ENCODE measurements at places on chromosomes 1 and 21. TPM values are rescaled to one million over a fixed set of nuclear protein-coding genes. Genes with fewer than 3 reads are reported as not detected.

DNA sequence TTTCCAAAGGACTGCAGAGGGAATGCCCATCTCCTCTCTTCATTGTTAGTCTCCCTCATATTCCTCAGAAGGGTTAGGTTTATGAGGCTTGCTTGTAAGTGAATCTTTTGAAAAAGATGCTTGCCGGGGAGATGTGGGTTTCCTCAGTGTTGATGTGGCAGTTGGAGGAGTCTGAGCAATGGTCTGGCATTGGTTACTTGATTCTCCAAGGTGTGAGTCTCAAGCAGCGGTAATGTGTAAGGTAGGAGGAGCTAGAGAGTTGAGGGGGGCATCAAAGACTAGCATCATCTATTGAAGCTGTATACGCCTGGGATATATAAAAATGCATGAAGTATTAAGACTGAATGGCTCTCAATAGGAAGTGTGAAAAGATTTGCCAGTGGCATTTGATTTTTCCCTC, 21.5 kb downstream of the KHDRBS1 start:
- no peak overlapping the region for H3K4me3 ChIP-seq
- H3K27me3 ChIP-seq, result no peaks in the 10 kb centered on the region
- no peak for DNase-seq
- peaks cover 11% of the 10 kb centered on the region for H3K4me1 ChIP-seq
- H3K36me3 ChIP-seq, result peaks cover 42% of the 10 kb centered on the region
- H3K27ac ChIP-seq, result no peak overlapping the region

DNA sequence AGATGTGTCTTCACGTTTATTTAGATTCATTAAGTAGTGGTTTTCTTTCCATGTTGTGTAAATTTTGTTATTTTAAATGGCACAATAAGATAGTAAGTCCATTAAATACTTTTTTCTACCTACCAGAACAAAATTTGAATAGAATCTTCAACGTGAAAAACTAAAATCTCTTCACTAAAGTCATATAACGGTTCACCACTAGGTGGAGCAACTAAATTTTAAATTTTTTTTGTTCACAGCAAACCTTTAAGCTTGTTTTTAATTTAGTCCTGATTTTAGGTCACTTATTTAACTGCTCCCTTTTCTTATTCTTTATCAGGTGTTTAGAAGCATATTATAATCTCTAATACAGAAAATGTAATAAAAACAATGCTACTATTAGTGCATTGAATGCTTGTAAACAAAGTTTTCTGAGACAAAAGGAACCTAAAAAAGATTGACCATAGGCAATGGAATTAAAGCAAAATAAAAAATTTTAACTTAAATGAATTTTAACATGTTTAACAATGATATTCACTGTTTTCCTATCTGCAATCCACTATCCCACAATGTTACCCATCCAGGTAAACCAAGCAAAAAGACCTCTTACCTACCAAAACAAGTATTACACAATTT, 28.3 kb upstream of the PKN2 start:
- no peaks in the 10 kb centered on the region for H3K4me1 ChIP-seq
- H3K27ac ChIP-seq, result no peak overlapping the region
- DNase-seq, result peak; percentile 37
- H3K4me3 ChIP-seq, result no peak overlapping the region
- H3K36me3 ChIP-seq, result no peaks in the 10 kb centered on the region

GRCh38 chr1:232223183-232223708, 406.7 kb downstream of the SIPA1L2 start:
- no peaks in the 10 kb centered on the region for H3K4me1 ChIP-seq
- no peak overlapping the region for H3K27ac ChIP-seq
- H3K4me3 ChIP-seq, result no peak overlapping the region

GRCh38 chr1:116667078-116667574, 407 bp downstream of the IGSF3 start:
- DNase-seq, result no peak
- no peak overlapping the region for H3K27ac ChIP-seq
- H3K4me1 ChIP-seq, result no peaks in the 10 kb centered on the region
- H3K27me3 ChIP-seq, result peaks cover 30% of the 10 kb centered on the region
- peak overlapping the region; percentile 17 for H3K4me3 ChIP-seq

DNA sequence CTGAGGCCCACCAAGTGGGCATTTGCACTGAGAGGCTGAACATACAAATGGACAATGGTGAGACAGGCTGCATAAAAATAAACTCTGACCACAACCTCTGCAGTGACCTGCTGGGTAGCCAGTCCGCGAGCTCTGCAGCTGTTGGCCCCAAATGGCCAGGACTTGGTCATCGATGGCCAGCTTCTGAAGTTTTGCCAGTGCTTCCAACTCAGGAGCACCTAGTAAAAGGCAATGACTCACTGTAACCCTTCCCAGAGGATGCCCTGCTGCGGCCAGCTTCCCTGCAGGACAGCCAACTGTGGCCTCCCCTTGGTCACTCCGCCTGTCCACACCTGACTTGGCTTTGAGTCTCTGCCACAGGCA, 185.4 kb downstream of the DYRK1A start:
- no peaks in the 10 kb centered on the region for H3K36me3 ChIP-seq
- no peak for DNase-seq
- H3K4me3 ChIP-seq, result no peak overlapping the region
- peaks cover 13% of the 10 kb centered on the region for H3K27me3 ChIP-seq
- no peak overlapping the region for H3K27ac ChIP-seq

DNA sequence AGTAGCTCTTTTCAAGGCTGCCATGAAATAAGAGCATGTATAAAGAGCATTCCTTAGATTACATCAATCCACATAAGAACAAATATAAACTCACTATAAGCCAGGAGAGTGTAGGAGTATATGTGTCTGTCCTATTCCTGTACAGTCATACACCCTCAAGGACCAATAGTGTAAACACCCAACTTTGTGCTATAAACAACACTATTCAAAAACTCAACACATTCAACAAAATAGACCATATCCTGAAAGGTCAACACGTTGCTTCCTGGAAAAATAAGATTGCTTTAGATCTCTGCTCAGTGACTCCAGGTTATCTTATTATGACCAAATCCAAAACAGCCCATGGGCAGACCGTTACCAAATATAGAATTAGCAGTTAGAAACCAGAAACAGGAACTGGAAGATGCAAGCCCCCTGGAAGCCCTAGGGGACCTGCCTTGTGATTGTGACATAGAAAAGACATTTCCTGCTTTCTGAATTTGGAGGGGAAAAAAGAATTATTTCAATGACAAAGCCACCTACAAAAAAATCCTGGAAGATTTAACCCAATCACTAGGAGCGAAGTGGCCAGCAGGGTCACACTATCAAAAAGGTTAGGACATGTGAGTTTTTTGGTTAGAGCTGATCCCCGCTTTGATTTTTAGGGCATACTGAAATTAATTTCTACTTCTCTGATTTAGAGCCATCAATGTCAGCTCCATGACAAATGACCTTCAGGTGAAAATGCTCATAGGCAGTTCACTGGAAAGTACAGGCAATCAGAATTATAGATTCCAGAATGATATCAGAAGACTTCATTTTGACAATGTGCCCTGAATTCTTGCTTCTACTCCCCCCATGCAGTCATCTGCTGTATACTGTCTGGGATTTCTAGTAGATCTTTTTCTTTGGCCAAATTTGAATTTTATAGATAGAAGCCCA, 59.9 kb downstream of the LRRC8C start:
- peak; percentile 79 for DNase-seq
- H3K4me3 ChIP-seq, result no peak overlapping the region
- peak overlapping the region; percentile 37 for H3K27ac ChIP-seq
- peaks cover 5% of the 10 kb centered on the region for H3K4me1 ChIP-seq
- H3K36me3 ChIP-seq, result peaks cover 6% of the 10 kb centered on the region

DNA sequence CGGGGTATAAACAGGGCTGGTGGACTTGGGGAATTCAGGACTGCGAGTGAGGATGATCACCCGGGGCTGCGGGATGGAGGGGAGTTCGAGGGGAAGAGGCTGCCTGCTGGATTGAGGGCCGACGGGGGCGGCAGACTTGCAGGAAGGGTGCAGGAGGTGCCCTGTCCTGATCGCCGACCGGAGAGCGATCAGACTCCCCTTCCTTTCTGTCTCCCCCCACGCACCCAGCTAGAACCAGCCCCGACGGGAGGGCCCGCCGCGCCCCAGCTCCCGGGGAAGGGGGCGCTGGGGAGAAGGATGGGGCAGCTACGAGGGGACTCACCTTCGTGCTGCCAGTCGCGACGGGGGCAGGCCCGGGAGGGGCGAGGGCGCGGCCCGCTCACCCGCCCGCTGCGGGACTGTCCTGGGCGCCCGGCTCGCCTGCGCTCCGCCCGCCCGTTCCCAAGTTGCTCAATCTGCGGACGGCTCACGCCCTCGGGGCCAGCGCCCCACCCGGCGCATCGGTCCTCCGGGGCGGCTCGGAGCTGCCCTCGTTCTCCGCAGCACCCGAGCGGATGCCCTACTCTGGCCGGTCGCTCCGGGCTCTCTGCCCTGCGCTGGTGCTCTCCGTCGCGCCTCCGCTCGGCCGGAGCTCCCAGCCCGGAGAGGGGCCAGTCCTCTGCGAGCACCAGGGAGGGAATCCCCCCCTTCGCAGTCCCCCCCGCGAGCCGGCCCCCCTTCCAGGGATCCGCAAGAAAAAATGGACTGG, at the start of gene RSPO1:
Gene RSPO1 (minus strand): TSS at position 649 of the 748 bp plus-strand sequence. CDS start 5,231 bp downstream, outside the sequence.
- peaks cover 84% of the 10 kb centered on the region for H3K27me3 ChIP-seq
- no peaks in the 10 kb centered on the region for H3K4me1 ChIP-seq

Gene TPTE
- total RNA-seq, result not detected

Gene PEX14
- total RNA-seq, result 8.9 TPM

DNA sequence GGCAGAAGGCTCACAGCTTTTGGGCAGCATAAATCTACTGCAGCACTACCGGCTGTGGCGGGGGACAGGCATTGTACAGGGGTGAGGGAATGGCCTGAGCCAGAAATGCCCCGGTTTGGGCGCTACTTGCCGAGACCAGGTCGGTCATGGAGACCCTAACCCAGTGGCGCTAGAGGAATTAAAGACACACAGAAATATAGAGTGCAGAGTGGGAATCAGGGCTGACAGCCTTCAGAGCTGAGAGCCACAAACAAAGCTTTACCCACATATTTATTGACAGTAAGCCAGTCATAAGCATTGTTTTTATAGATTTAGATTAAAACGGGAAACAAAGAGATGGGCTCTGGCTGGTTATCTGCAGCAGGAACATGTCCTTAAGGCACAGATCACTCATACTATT, 101.8 kb downstream of the POU2F1 start:
- no peaks in the 10 kb centered on the region for H3K27me3 ChIP-seq
- H3K4me1 ChIP-seq, result no peaks in the 10 kb centered on the region
- no peak for DNase-seq
- H3K27ac ChIP-seq, result no peak overlapping the region
- H3K36me3 ChIP-seq, result peaks cover 3% of the 10 kb centered on the region

DNA sequence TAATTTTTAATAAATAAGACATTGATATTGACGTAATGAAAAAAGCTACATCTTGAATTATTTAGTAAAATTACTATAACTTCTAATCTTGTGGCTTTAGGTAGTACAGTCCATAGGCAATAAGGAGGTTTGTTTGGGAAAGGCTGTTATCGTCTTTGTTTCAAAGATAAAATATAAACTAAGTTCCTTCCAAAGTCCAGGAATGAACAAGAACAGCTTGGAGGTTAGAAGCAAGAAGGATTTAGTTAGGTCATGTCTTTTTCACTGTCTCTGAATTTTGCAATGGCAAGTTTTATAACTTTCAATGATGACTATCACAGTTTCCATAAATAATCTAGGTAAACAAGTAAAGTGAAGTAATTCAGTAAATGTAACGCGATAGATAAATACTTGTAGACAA, 106.9 kb upstream of the OLFM3 start:
- no peaks in the 10 kb centered on the region for H3K36me3 ChIP-seq
- no peaks in the 10 kb centered on the region for H3K27me3 ChIP-seq
- DNase-seq, result no peak
- no peak overlapping the region for H3K27ac ChIP-seq

GRCh38 chr1:6378096-6378746, 15.3 kb downstream of the ACOT7 start:
- no peaks in the 10 kb centered on the region for H3K27me3 ChIP-seq
- no peaks in the 10 kb centered on the region for H3K4me1 ChIP-seq
- no peaks in the 10 kb centered on the region for H3K36me3 ChIP-seq
- no peak overlapping the region for H3K27ac ChIP-seq

Gene SLAMF9
- 0.28 TPM for total RNA-seq

DNA sequence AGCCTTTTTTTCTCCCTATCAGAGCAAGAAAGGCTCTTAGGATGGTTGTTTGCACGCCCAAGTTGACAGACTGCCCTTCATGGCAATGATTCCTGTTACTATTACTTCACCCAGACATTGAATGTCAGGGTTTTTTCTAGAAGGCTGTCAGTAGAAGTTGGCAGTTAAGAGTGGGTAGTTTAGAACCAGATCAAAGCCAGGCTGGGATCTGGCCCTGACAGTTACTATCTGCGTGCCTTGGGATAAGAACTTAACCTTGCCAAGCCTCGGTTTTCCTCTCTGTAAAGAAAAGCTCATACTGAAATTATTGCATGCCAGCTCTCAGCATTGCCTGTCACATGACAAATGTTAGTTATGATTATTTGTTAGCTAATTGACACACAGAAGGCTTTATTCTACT, 58.7 kb upstream of the PPP2R5A start:
- no peak overlapping the region for H3K27ac ChIP-seq
- no peaks in the 10 kb centered on the region for H3K36me3 ChIP-seq
- DNase-seq, result no peak
- H3K27me3 ChIP-seq, result no peaks in the 10 kb centered on the region
- peaks cover 5% of the 10 kb centered on the region for H3K4me1 ChIP-seq
- no peak overlapping the region for H3K4me3 ChIP-seq

DNA sequence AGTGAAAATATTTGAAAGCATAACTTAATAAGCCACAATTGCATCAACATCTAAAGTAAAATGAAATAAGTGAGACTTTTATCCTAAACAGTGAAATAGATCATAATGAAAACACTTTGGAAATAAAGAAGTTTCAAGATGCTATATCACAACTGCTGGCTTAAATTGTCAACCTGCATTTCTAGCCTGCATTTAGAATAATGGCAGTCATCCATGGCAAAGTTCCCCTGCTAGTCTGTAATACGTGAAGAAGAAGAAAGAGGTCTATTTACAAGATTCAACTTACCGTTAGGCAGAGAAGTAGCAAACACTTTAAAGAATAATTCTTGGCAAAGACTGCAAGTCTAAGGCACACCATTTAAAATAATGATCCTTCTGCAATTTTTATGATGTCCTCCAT, 133.6 kb downstream of the DPYD start:
- H3K27ac ChIP-seq, result no peak overlapping the region
- no peaks in the 10 kb centered on the region for H3K27me3 ChIP-seq
- no peak for DNase-seq

DNA sequence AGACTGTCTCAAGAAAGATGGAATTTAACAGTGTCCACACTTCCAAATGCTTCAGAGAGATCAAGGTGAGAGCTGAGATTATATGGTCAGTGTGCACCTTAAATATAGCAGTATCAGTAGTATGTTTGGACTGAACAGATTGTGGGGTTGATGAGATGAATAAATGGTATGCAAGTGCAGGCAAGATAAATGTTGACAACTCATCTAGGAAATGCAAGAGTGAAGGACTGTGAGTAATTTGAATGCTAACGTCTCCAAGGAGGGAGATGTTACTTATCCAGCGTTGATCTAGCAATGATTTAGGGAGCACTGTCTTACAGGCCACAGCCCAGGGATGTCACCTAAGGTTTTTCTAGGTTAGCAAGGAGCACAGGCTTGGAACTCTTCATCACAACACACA, 170.7 kb upstream of the GALNT2 start:
- no peak for DNase-seq
- H3K4me3 ChIP-seq, result no peak overlapping the region
- H3K4me1 ChIP-seq, result no peaks in the 10 kb centered on the region
- H3K27me3 ChIP-seq, result peaks cover 2% of the 10 kb centered on the region
- H3K36me3 ChIP-seq, result no peaks in the 10 kb centered on the region

GRCh38 chr1:229033480-229033879, 237.4 kb upstream of the RAB4A start:
- no peak for DNase-seq
- H3K27ac ChIP-seq, result no peak overlapping the region
- H3K36me3 ChIP-seq, result no peaks in the 10 kb centered on the region
- peaks cover 11% of the 10 kb centered on the region for H3K27me3 ChIP-seq
- no peak overlapping the region for H3K4me3 ChIP-seq
